ENCODE measurements at places on chromosomes 5 and 9.

DNA sequence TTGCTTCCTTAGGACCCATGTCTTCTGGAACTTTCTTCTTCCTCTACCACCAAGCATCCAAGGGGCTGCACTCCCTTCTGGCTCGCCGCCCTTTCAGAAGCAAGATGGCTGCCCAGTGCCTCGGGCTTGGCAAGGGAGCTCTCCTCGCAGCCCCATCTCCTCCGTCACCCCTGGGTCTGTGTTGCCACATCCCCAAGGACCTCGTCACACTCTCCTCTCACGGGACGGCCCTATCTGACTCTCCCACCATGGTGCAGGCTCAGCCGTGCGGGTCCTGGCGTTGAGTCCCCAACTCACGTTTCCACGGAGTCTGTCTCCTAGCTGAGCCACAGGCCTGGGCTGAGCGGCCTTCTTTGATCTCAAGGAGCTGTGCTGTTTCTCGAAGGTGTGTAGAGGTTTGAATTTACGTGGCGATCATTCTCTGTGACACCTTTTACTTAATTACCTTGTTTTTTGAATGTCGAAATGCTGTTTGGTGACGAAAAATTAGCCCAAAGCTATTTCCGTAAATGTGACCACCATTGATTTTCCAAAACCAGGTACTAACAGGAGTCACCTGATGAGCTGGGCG, 15.0 kb upstream of the SCGB3A1 start:
- no peak for DNase-seq

GRCh38 chr5:53333160-53333559, 147.3 kb upstream of the FST start:
- no peak for DNase-seq

- DNase-seq: no peak
These were observed 9.6 kb upstream of the FCN2 start for GRCh38 chr9:134870746-134871662.

DNA sequence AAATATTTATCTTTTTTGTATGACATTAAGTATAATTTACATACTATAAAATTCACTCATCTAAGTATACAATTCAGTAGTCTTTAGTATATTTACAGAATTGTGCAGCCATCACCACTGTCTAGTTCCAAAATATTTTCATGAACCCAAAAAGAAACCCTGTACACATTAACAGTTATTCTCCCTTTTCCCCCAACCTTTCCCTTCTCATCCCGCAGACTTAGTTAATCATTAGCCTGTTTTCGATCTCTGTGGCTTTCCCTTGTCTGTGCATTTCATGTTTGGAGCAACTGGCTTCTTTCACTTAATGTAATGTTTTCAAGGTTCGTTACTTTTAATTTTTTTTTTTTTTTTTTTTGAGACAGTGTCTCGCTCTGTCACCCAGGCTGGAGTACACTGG, 37.5 kb downstream of the MTREX start:
- no peak for DNase-seq

DNA sequence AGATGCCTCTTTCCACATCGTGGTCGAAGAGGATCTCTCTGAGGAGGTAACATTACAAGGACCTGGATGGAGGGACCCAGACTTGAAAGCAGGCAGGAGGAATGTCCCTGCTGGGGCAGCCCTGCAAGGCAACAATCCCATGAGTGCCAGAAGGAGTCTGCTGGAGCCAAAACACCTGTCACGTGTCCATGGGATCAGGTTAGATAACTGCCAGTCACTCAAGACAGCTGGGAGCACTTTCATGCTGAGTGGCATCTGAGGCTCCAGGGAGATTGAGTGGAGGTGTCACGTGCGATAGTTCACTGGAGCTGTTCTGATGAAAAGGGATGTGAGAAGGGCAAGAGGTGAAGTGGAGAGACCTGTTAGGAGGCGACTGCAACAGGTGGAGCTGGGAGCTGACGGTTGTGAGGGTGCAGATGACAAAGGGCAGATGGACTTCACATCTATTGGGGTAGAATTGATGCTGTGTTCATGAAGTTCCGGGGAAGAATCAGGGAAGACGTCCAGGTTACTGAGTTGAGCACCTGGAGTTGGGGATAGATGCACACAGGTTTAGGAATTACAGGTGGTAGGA, 68.4 kb downstream of the ICE1 start:
- no peak for DNase-seq

GRCh38 chr5:160922311-160922710, 70.3 kb upstream of the ATP10B start:
- DNase-seq: no peak

DNA sequence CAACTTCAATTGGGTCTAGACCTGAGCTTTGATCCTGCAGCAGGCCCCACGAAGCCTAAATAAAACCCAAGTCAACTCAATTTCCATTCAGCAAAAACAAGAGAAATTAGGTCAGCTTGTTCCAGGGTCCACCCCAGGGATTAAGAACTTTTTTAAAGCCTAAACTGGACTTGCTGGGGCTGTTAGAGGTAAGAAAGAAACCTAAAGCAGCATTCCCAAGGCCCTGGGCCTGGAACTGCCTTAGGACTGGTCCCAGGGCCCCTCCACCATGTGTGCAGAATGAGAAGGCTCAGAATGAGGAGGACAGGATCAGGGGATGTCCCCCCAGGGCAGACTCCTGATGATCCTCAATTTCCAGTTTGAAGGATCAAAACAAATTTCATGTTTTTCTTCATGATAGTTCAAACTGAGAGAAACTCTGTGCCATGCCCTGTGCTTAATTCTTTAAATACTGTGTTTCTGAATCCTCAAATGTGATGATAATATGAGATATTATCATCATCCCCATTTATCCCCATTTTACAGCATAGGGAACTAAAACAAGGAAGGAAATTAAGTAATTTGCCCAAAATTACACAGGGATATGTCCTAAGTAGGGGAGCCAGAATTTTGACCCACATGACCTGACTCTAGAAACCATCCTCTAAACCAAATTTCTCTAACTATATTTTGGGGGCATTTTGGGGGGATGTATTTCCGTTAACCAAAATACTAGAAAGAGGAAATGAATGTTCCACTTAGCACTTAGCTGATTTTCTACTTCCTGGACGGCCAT, 64.5 kb downstream of the DENND1A start:
- DNase-seq: no peak

- no peak for DNase-seq
These were observed 197.0 kb downstream of the TRPM3 start for GRCh38 chr9:70924380-70924779.

DNA sequence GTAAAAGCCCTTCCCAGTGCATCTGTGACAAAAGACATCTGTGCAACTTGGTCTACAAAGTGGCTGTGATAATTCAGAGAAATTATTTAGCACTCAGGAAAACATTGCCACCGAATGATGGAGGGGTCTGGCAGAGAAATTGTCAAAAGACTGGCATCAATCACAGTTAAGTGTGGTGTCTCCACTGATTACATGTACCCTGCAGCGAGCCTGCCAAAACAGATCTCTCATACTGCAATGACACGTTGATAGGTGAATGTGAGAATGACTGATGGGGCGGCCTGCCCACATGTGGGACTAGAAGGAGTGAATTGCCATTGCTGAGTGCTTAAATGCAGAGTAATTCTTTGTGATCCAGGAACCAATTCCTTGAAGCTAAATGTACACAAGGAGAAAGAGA, 136.4 kb upstream of the PCSK5 start:
- DNase-seq: no peak

GRCh38 chr5:173997331-173997730, 8.4 kb downstream of the C5orf47 start:
- no peak for DNase-seq

DNA sequence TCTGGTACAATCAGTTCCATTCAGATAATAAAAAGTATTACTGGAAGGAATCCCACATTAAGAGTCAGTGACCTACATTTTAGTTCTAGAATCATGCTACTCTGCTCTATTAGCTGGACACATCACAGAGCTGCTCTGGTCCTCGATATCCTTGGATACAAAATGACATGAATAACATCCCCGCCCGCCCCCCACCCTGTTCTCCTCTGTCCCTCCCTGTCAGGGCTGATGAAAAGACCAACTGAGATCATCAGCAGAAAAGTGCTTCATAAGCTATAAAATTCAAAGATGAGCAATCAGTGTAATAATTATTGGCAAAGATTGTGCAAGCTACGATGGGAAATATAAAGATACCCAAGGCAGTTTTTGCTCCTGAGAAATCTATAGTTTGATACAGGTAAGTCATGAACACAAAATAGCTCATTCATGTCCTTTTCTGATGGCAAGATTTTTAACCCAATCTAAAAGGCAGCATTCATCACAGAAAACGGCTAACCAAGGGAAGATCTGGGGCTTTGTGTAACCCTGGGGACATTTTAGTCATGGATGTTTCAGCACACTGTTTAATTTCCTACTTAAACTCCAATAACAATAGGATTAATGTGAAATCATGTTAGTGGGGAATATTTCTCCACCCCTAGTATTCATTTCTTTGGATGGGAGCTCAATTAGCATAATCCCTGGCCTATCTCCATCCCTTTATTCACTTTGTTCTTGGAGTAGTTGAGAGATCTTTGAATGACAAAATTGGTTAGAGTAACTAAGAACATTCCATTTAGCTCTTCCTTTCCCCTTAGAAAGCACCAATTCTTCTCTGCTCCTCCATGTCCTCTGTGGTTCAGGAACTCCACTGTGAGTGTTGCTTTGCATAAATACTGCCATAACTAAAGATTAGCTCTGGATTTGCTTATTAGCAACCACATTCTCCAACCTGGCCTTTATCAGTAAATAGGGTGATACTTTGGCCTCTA, 459.4 kb upstream of the GRIA1 start:
- DNase-seq: no peak

DNA sequence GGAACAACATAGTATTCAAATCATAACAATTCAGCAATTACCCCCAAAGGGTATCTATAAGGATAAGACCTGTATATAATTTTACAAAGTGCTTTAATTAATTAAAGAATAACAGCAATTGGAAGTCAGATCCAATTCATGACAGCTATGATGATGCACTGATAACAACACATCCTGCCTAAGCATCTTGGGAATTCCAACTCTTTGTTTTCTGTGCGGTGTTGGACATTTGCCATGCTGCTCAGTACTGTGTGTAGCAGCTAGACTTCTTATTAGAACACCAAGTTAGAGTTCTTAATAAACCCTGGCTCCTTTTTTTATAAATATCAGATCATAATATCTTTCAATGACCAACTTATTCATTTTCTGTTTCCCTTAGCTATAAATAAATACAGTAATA, 209.0 kb downstream of the SEC61B start:
- DNase-seq: no peak

GRCh38 chr9:127814619-127815511, 12.2 kb downstream of the FPGS start:
- no peak for DNase-seq

GRCh38 chr9:16306586-16306985, 563.9 kb downstream of the BNC2 start:
- DNase-seq: no peak

DNA sequence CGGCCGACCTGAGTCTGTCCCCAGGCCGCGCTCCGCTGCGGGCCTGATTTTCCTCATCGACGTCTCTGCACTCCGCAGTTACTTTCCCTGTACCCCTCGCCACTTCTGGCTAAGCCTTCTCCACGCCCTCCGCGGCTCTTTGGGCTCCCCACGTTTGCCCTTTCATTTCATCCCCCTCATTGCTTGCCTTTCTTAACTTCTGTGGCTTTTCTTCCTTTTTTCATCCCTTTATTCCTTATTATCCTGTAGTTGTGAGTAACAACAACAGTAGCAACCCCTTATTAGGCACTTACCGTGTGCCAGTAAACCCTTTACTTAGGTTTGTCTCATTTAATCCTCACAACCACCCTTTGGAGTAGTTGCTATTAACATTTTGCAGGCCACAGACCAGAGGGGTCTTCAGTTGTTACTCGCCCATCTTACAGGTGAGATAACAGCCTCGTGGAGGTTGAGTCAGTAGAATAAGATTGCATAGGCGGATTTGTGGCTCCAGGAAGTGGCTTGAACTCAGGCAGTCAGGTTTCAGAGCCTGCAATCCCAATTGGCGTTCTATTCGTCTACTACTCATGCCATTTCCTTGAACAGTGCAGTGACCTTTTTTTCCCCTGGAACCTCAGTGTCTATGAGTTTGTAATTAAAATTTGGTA, 724 bp downstream of the TCERG1 start:
- DNase-seq: no peak

DNA sequence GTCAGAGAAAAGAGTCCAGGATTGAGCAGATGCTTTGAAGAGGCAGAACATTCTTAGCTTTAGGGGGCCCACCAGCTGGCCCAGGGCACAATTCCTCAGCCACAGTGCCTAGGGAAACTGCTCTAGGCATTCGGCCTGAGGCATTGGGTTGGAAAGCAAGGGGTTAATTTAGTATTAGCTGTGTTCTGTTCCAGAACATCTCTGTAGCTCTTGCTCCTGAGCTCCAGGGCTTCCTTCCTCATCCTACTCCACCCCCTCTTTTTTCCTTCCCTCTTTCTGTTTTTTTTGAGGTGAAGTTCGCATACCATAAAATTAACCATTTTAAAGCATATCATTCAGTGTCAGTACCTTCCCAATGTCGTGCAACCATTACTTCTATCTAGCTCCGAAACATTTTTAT, 74.5 kb upstream of the PANK3 start:
- DNase-seq: no peak

- no peak for DNase-seq
These were observed 87.5 kb downstream of the TRIM32 start for GRCh38 chr9:116774421-116775180.

- no peak for DNase-seq
These were observed 626.5 kb upstream of the ZNF608 start for GRCh38 chr5:125372694-125373631.

- no peak for DNase-seq
These were observed 17.8 kb upstream of the PTBP3 start for GRCh38 chr9:112351184-112351583.

DNA sequence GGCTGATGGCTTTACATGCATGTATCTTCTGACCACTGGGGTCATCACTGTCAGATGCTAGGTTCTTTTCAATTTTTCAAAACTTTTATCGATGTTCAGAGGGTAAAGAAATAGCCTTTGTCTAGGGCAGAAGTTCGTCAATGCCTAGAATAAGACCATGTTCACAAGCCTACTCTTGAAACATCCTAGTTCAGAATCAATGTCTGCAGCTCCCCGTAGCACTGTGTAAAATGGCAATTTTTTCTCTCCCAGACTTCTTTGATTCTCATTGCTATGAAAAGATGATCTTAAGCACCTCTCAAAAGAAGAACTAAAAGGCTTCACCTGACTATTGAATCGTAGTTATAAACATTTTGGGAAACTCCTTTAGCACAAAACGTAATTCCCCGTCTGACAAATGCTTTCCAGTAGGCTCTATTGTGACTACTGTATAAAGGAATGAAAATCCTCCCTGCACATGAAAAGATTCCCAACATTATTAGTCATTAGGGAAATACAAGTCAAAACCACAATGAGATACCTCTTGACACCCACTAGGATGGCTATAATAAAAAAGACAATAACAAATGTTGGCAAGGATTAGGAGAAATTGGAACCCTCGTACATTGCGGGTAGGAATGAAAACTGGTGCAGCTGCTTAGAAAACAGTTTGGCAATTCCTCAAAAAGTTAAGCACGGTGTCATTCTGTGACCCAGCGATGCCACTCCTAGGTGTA, 263.5 kb downstream of the ARHGAP26 start:
- DNase-seq: no peak

GRCh38 chr9:37919246-37919955, 15.5 kb upstream of the SLC25A51 start:
- no peak for DNase-seq

DNA sequence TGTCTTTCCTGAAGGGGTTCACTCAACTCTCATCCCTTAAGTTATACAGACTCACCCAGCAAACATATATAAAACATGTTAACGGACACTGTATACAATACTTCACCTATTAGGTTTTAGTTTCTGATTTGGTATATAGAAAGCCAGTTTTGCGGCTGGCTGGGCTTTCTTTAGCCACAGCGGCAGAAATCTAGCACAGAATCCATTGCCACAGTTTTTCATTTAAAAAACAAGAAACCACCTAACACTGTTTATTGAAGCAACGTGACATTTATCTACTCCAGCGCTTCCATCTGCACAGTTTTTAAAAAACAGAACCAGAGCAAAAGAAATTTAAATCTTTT, 67.3 kb downstream of the SNX30 start:
- DNase-seq: no peak
